ENCODE measurements at places on chromosomes 12 and 14.

- no peak for DNase-seq
Observed at GRCh38 chr12:46390304-46390703, 17.7 kb upstream of the SLC38A2 start.

DNA sequence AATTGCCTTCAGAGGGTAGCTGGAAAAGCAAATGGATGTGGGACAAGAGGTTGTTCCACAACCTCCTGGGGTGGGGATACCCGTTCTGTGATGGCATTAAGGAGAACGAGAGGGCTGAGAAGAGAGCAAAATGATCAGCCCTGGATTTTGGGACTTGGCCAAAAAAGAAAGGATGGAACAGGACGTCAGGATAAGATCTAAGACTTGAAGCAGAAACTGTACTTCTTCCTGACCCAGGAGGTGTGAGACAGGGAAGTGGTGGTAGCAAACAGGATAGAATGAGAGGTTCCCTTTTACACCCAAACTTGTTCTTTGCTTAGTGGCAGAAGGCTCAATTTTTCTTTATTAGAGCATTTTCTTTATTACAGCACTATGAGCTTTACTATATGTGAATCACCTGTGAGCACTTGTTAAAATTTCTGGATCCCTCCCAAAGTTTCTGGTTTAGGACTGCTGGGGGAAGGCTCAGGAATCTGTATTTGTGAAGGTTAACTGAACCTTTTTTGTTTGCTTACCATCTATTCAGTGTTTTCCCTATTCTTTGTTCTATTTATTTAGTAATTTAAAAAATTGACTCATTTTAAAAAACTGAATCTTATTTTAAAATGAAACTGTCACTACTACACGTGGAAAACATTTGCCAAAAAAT lies 59.2 kb downstream of the ERC1 start:
- DNase-seq: no peak

- no peak for DNase-seq
Observed at GRCh38 chr12:18749386-18749957, 11.6 kb downstream of the CAPZA3 start.

DNA sequence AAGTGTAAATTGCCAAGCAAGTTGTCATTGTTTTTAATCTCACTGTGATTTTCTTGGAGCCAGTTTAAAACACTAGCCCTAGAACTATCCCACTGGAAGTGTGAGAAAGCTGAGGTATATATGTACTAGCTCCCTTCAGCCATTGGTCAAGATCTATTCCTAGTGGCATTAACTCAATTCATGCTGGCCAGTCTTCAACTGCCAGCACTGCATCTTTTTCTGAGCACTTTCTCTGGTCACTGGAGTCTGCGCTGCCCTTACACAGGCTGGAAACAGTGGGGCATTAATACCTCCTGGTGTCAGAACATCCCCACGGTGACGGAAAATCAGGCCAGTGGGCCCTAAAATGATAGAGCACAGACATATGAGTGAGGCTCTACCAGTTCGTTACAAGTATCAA lies 4.0 kb upstream of the NOVA1 start:
- DNase-seq: no peak

- DNase-seq: no peak
Observed at GRCh38 chr14:60665177-60665550, 15.9 kb upstream of the SIX1 start.

DNA sequence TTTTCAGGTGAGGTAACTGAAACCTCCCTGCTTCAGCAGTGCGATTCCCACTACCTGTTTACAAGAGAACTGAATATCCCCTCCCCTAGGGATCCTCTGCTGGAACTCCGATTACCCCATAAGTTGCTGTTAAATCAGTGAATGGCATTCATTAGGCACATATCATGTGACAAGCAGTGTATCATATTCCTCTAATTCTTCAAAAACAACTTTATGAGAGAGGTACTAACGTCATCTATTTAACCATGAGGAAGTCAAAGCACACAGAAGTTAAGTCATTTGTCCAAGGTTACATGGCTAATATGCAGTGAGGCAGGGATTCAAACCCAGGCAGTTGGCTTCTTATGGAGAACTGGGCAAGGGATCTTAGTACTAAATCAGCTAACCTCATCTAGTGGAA lies 43.9 kb upstream of the PCED1B start:
- DNase-seq: no peak

GRCh38 chr12:3177778-3178425 lies 100.7 kb downstream of the TSPAN9 start:
- DNase-seq: no peak

DNA sequence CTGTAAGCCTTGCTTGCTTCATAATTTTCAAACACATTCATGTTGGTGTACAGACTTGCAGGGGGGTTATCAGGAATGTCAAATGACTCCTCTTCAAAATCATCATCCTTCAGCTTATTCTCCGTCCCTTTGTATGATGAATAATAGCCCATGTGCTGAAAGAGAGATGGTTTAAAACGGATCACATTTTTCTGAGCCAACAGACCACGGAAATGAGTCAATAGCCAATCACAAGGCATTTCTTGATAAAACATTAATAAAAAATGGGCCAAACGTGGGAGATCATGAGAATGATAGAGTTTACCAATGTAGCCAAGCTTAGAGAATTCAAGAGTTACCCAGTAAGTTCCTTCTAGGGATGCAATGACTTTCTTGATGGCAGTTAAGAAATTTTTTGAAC lies 105.5 kb downstream of the NTS start:
- DNase-seq: no peak

GRCh38 chr14:76473481-76474263 lies 97.7 kb downstream of the ESRRB start:
- no peak for DNase-seq

- no peak for DNase-seq
Observed at GRCh38 chr12:58502226-58502625, 418.1 kb downstream of the LRIG3 start.

GRCh38 chr14:84519836-84520235 lies 1010.1 kb upstream of the FLRT2 start:
- DNase-seq: no peak

- no peak for DNase-seq
Observed at GRCh38 chr12:54831631-54832030, 22.7 kb upstream of the MUCL1 start.

GRCh38 chr12:26429070-26429691 lies 233.8 kb downstream of the SSPN start:
- no peak for DNase-seq

DNA sequence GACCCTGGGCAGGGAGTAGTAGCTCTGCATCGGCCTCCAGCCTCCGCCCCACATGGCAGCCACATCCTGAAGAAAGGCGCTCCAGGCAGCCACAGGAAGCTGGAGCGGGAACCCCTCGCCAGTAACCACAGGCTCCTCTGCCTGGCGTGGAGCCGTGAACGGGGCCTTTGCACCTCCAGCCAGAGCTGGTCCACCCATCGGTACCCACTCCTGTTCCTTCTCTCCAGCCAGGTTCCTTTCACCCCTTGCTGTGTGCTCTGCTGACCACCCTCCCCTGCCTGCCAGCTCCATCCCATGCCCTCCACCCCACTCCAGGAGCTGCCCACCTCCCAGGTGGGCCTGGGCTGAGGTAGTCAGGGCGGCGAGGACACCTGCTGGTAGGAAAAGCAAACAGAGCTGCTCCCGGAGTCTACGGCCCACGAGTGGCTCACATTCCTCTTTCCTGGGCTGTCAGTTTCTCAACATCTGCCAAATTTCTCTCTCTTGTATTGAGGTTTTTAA lies 2.7 kb downstream of the TGFB3 start:
- DNase-seq: peak; percentile 29
